ENCODE measurements at places on chromosomes 7 and 10. TPM values are rescaled to one million over a fixed set of nuclear protein-coding genes. Genes with fewer than 3 reads are reported as not detected.

- DNase-seq = no peak
Observed at GRCh38 chr7:11343136-11343535, 369.5 kb downstream of the PHF14 start.

The ENKUR gene
- polyA plus RNA-seq = not detected

The OPN1SW gene
- polyA plus RNA-seq = not detected

The TCAF2 gene
- polyA plus RNA-seq = 1.9 TPM

- DNase-seq = no peak
Observed at GRCh38 chr10:114009281-114009996, 34.2 kb upstream of the ADRB1 start.

The TMEM168 gene
- polyA plus RNA-seq = 22.3 TPM

Measured in BJ (cell line).